Activated CD8-positive, alpha-beta memory T cell treated with anti-CD3 and anti-CD28 coated beads for 1 hour (primary cell): ENCODE measurements at places on chromosomes 6 and 20.

GRCh38 chr6:159654483-159655098, 38.5 kb downstream of the SOD2 start:
- no peak for DNase-seq

DNA sequence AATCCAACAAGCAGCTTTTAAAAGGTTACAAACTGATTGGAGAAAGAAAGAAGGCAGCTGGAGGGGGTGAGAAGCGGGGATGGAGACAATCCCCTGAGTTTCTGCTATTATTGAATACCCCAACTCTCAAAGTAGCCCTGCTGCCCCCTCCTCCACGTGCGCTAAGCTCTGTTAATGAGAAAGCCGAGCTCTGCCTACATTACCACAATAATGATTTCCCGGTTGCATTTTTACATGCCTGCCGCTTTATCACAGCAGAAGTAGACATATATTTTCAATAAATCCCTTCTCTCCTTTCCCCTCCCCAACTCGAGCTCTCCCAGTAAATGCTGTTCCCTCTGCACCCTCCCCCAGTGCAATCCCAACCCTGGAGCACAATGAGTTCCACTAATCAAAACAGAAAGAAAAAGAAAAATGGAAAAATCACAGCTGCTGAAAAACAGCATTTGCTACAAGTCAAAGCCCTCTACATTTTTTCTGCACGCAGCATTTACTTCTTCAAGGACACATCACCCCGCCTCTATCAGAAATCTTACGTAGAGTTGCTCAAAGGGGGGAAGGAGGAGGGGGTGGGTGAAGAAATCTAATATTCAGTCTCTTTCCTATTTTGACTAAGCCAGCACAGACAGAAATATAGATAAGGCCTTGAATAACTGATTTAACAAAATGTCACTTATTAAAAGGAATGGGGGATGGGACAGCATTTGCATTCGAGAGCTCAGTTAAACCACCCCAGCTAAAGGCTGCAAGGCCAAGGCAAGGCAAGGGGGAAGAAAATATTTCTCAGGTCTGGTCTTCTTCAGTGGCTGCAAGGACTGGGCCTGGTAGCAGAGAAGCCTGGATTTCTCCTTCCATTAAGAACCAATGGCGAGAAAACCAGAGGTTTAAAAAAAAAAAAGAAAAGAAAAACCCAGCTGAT, 10.7 kb downstream of the TRERF1 start:
- DNase-seq = no peak

- no peak for DNase-seq
Measured at GRCh38 chr20:57157106-57157691, 109.2 kb downstream of the BMP7 start.

DNA sequence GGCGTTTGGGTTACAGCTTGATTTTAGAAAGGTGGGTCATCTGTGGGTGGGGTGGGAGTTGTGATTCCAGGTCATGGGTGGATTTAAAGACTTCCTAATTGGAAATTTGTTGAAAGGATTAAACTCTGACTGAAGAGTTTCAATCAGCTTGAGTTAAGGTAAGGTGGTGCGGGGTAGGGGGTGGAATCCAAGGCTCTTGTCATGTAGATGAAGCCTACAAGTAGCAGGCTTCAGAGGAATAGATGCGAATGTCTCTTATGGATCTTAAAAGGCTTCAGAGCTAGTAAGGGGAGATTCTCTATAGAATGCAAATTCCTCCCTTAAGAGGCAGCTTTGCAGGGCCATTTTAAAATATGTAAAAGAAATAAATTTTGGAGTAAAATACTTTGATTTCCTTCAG, 645.3 kb downstream of the FRK start:
- DNase-seq = no peak

- DNase-seq = no peak
Measured at GRCh38 chr6:159435701-159436100, 257.3 kb downstream of the SOD2 start.
